ENCODE measurements at places on chromosomes 7 and 10.
A peak's percentile ranks its signal among the peaks of the same experiment; 100 is the strongest.

GRCh38 chr10:77527839-77528238, 109.8 kb downstream of the KCNMA1 start:
- DNase-seq: no peak

DNA sequence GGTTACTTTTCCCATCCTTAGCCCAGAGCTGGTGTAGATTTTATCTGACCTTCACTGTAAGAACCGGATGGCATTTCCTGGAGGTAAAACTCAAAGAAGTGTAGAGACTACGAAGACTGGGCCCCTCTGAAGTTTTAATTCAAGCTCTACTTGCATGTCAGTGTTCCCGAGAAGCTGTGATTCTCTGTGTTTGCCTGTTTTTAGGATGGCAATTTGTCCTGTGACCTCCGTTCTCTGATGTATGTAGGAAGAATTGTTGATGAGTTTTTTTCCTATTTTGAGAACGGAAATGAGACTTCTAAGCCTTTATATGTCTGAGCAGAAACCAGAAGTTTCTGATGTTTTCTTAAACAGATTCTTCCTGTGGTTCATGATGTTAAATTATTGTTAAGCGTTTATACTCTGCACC, 94.1 kb downstream of the CDCA7L start:
- peak; percentile 32 for DNase-seq

GRCh38 chr10:11261687-11262493, 244.2 kb downstream of the CELF2 start:
- no peak for DNase-seq

DNA sequence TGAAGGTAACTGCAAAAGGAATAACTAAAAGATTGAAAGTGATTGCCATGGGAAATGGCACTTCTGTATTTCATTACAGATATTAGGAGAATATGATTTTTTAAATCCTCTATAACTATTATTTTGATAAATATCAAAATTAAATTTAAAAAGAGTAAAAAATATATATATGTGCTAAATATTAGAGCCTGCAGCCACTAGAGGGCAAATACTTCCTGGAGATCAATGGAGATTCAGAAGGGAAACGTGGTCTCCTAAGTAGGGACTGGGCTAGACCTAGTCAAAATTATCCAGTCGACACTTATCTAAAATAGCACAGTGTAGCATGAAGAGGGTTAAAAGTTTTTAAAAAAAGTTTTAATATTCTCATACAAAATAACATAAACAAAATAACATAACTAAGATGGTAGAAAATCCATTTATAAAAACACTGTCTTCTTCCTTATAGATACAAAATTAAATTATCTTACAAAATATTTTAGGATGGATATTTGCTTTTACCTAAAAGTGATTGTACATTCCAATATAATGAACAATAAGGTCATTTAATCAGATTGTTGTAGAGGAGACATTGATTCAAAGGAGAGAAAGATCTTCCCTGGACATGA, 434.3 kb downstream of the MDFIC start:
- DNase-seq: no peak

DNA sequence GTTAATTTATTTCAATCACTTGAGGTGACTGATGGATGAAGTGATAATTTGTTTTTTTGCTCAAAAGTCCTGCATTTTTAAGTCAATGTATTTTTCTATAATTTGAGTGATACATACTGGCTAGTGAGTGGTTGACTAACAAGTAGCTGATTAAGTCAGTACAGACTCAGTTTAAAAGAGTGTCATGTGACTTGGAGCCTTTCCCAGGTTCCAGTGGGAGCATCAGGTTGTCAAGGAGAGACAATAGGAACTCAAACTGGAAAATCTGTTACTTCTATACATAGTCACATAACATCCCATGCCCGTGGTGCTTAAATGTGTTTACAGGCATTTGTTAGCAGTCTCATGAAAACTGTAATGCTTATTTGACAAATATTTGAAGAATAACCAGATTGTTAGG, 154.7 kb downstream of the ANK3 start:
- DNase-seq: no peak

- no peak for DNase-seq
Observed at GRCh38 chr10:108716352-108716751, 1207.0 kb downstream of the XPNPEP1 start.

Measured in kidney capillary endothelial cell (primary cell).